ENCODE measurements at places on chromosomes 1 and 21. TPM values are rescaled to one million over a fixed set of nuclear protein-coding genes. Genes with fewer than 3 reads are reported as not detected.
A peak's percentile ranks its signal among the peaks of the same experiment; 100 is the strongest.

TRIM17 gene
- 1.4 TPM for total RNA-seq

- peak; percentile 68 for DNase-seq
These were observed 2.9 kb downstream of the LMO4 start for GRCh38 chr1:87331365-87332241.

GRCh38 chr1:160416369-160416768 is 16.0 kb downstream of the VANGL2 start:
- no peak for DNase-seq

DNA sequence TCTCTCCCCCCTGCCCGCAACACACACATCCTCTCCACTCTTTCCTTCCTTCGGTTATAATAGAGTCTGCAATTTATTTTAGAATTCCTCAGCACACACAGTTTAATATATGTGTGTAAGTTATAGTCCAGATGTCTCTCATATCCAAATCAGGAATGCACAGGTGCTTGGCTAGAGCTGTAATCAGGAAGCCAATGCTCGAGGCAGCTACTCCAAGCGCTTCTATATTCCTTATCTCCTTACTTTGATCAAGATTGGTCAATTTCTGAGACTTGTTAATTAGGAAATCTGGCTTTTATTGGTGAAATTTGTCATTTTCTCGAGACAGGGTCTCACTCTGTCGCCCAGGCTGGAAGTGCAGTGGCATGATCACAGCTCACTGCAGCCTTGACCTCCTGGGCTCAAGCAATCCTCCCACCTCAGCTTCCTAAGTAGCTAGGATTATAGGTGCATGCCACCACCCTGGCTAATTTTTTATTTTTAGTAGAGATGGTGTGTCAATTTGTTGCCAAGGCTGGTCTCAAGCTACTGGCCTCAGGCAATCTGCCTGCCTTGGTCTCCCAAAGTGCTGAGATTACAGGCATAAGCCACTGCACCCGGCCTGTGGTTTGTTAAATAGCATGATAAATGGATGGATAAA is 27.7 kb downstream of the RPL5 start:
- no peak for DNase-seq

- DNase-seq = peak; percentile 45
These were observed 1.2 kb upstream of the ATF3 start for GRCh38 chr1:212607206-212607912.

Measured in activated T-helper 1 cell treated with anti-CD3 and anti-CD28 coated beads, Interleukin-12 subunit alpha, Interleukin-12 subunit beta, Interleukin-2, Interleukin-4 antibody, amounts not matched to agents 30 ng/mL and 10 ng/mL and 1 ng/mL, durations not matched to agents 14 hours and 24 hours and 36 hours (primary cell).